ENCODE measurements at places on chromosomes 11 and 22.

DNA sequence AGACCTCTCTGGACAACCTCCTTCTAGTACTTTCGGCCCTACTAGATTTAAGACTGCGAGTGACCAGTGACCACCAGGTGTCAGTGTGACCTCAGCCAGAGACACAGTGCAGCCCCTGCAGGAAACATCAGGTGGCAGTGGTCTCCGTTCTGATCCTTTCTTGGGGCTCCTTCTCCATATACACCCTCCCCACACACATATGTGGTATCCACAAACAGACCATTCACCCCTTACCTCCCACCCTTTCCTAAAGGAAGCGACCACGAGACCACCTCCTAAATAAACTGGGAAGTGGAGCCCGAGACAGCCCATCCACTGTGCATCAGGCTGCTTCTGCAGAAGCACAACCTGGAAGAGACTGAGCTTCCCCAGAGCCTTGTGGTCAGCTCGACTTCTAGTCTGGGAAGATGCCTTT is 38.5 kb upstream of the CYP2D6 start:
- DNase-seq = peak; percentile 74

GRCh38 chr11:114447892-114448291 is 8.6 kb downstream of the REXO2 start:
- no peak for DNase-seq

- no peak for DNase-seq
These were observed 7.9 kb upstream of the TPP1 start for GRCh38 chr11:6626971-6627761.

- DNase-seq = peak; percentile 76
These were observed 1.1 kb downstream of the EIF4G2 start for GRCh38 chr11:10807493-10808234.

GRCh38 chr11:93614173-93614722 is 47.2 kb upstream of the CEP295 start:
- DNase-seq = no peak

GRCh38 chr11:33952805-33953204 is 60.9 kb upstream of the LMO2 start:
- DNase-seq = no peak

- no peak for DNase-seq
These were observed 24.7 kb downstream of the DGCR2 start for GRCh38 chr22:19097518-19097917.

DNA sequence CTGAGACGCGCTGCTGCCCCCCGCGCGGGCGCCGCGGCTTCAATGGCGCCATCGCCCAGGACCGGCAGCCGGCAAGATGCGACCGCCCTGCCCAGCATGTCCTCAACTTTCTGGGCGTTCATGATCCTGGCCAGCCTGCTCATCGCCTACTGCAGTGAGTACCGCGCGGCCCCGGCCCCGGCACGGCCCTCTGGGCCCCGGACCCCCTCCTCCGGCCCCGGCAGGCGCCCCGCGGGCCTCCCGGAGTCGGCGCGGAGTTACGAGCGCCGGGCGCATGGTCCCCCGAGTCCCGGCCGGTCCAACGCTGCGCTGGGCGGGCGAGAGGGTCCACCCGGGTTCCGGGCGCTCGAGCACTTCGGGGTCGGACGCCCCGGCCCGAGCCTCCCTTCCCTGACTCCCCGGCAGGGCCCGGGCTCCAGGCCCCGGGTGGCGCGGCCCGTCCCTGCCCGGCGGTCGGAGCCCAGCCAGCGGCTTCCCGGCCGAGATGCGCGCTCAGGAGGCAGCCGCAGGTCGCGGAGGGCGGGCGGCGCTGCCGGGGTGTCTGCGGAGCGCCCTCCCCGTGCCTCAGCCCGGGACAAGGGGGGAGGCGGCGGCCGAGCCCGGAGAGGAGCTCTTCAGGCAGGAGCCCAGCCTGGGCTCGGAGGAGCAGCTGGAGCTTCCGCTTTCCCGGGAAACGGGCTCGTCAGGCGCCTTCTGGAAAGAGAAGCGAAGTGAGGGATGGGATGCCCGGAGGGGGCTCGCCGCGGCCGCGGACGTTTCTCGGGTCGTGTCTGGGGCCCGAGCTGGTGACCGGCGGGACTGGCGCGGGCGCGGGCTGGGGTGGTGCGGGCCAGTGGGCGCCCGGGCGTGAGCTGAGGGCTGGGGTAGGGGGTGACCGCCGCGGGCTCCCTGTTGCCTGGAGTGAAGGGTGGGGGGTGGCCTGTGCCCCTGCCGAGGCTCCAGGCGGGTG is 1337.8 kb downstream of the BRD1 start:
- DNase-seq = no peak

DNA sequence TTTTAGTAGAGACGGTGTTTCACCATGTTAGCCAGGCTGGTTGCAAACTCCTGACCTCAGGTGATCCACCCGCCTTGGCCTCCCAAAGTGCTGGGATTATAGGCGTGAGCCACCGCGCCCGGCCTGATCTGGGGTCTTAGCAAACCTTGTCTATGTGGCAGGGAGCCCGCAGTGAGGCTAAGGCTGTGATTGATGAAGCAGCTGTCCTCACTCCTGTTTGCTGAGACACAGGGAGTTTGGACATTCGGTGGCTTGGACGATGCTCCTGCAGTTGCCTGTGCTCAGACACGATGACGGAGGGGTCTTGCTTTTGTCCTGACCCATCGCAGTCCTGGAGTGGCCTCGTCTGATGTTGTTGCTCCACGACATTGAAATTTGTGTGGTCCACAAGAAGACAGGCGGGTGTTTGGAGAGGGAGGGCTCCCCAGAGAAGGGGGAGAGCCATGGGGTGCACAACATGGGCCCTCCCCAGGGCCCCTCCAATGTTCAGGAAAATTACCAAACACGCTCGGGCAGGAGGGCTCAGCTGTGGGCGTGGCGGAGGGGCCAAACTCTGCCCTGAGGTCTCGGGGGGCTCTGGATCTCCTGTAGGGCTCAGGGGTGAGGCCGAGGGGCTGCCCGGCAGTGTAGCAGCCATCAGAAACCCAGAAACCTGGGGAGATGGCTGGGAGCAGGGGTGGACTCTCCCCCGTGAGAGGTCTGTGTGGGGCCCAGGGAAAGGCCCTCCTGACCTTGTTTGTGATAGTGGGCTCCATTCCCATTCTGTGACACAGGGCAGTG is 41.8 kb upstream of the PRR5 start:
- DNase-seq = no peak

- DNase-seq = no peak
These were observed 43.5 kb upstream of the DAGLA start for GRCh38 chr11:61636676-61637075.

DNA sequence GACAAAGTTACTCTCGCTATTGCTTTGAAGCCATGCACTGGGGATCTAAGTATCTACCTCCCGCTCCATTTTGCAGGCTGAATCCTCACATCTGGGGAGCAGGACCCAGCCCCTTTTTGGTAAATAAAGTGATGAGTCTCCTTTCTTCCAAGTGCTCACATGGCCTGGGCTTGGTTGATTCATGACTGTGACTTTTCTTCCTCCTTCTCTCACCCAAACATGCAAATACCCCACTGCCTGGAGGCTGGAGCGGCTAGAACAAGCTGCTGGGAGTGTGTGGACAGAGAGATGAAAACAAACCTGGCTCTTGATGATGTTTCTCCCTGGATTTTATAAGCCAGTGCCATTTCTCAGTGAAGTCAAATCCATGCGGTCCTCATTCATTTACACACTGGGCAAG is 72.7 kb downstream of the TRIM29 start:
- no peak for DNase-seq

DNA sequence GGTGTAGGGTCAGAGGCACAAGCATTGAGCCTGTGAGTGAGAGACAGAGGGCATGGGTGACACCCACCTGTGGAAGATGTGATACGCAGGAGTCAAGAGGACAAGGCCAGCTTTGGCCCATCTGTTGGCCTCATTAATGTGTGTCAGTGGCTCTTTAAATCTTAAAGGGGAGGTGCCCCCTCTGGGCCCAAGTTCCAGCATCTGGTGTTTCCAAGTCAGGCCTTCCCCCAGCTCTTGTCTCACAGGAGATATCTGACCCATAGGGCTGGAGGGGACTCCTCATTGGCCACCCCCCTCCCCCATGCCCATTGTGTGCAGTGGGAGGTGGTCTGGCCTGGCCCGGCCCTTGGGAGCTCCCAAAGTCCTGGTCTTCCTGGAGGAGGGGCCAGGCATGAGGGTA is 8.9 kb downstream of the KCNK7 start:
- no peak for DNase-seq

DNA sequence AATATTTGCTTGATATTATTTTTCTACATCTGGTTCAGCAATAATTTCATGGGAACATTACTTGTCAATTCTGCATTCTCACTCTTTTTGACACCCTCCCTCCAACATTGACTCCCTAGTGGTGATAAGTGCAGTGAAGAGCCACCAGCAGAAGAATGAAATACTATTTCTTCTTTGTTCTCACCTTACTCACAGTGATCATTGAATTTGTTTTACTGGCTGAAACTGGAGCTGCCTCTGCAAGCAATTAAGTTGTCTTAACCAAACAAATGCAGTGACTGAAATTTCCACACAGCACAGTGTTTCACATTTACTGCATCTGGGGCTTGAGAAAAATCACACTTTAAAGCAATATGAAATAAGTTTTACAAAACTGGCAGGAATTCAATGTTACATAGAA is 189.8 kb downstream of the JRKL start:
- no peak for DNase-seq
